T-helper 17 cell (primary cell): ENCODE measurements at places on chromosomes 6 and 20. TPM values are rescaled to one million over a fixed set of nuclear protein-coding genes. Genes with fewer than 3 reads are reported as not detected.

The EDN1 gene
- total RNA-seq, result 0.57 TPM

The DEFB124 gene
- total RNA-seq, result not detected

The OPRM1 gene
- not detected for total RNA-seq

- DNase-seq, result no peak
Observed at GRCh38 chr6:13124131-13124530, 204.2 kb downstream of the TBC1D7 start.

The SGK2 gene
- total RNA-seq, result 1.7 TPM

The IDH3B gene
- 112 TPM for total RNA-seq

GRCh38 chr6:170454512-170455285 is 98.4 kb downstream of the PSMB1 start:
- no peak for DNase-seq

The POPDC3 gene
- total RNA-seq, result not detected

The VSTM2L gene
- not detected for total RNA-seq

The PRR18 gene
- total RNA-seq, result not detected

The GMPR gene
- total RNA-seq, result 33.6 TPM

GRCh38 chr6:89244241-89244985 is 27.3 kb upstream of the GABRR1 start:
- DNase-seq, result no peak

- no peak for DNase-seq
Observed at GRCh38 chr6:14059791-14060436, 57.7 kb upstream of the CD83 start.

DNA sequence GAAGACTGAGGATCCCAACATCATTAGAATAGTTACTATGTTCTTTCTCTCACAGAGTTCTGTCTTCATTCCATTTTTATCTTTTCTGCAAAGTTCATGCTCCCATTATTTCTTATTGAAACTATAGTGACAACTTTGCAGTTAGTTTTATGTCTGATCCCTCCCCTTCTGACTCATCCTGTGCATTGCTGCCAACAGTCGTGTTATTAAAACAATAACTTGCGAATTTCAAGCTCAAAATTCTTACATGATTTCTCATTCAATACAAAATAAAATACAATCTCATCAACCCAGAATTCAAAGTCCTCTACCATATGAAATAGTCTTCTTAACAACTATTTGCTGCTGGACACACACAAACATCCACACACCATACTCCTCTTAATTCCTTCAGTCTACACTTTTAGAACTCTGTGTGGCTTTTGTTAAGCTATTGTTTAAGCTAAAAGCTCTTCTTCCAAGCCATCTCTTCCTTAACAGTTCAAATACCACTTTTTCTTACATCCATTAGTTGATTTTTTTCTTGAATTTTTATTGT is 261.4 kb upstream of the IRAK1BP1 start:
- no peak for DNase-seq

DNA sequence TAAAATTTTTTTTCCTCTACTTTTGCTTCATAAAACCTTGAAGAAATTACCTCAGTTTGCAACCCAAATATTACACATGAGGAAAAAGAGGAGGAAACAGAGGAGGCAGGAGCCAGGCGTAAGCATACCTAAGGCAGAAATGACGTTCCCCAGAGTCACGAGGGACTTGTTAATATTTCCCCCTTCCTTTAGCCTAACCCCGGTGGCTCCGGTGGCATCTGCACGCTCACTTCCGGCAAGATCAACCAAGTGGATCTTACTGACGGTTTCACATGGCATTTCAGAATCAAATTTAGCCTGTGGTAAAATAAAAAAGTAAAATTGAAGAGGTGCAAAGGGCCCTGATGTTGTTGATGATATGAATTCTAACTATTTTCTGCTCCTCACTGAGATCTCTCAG is 67.4 kb downstream of the KIF16B start:
- DNase-seq, result no peak

GRCh38 chr6:116144605-116145004 is 18.7 kb upstream of the COL10A1 start:
- DNase-seq, result no peak

- DNase-seq, result no peak
Observed at GRCh38 chr6:167090171-167090570, 32.7 kb upstream of the CCR6 start.

The PARD6B gene
- 6.8 TPM for total RNA-seq

DNA sequence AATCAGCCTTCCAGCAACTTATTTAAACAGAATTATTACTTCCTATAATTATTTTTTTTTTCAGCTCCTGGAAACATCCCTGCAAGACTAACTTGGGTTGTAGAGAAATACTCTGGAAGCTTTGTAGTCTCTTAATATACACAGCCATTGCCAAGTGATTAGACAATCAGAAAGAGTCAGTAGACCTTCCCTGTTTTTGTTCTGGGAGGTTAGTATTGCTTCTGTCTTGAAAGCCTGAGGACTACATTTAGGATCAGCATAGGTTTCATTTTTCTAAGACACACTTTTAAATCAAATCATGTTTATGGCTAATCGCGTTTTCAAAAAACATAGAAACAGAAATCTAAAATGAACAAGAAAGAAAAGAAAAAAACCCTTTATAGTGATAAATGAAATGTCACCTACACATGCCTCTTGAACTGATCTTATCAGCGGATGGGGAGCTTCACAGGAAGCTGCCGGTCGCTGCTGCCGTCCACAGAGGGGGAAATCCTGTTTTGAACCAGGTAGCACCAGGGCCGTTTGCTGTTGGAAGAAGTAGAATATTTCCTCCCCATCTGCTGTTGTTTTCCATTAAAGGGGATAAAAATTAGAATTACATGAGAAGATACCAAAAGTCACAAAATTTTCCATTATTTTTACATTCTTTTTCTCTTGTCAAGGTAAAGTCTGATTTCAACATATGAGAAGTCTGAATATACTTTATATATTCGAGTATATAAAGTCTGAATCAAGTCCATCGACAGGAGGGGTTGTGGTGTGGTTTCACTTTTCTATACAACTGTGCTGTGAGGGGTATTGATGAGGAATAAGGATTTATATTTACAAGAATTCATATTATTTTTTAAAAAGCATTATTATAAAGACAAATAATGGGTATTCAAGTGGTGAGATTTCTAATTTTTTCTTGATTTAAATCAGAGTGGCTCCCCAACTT is 94.6 kb downstream of the ARMC2 start:
- DNase-seq, result peak; percentile 45

The RNF39 gene
- total RNA-seq, result not detected

The ID1 gene
- 6.8 TPM for total RNA-seq

DNA sequence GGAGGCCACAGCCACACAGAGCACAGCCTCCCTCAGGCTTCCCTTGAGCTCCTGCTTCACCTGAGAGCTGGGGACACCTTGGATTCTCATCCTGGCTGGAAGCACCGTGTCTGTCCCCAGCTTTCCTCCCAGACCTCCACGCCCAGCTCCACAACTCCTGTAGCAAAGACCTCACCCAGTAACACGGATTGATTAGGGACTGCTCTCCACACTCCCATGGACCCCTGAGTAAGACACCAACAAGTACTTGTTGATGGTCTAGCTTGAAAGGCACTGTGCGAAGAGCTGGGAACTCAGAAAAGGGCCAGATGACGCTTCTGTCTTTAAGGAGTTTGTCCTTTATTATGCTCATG is 109.6 kb downstream of the DLL1 start:
- DNase-seq, result no peak

GRCh38 chr6:75145976-75146375 is 59.9 kb downstream of the COL12A1 start:
- no peak for DNase-seq

- DNase-seq, result no peak
Observed at GRCh38 chr6:21396313-21396712, 197.2 kb upstream of the SOX4 start.

DNA sequence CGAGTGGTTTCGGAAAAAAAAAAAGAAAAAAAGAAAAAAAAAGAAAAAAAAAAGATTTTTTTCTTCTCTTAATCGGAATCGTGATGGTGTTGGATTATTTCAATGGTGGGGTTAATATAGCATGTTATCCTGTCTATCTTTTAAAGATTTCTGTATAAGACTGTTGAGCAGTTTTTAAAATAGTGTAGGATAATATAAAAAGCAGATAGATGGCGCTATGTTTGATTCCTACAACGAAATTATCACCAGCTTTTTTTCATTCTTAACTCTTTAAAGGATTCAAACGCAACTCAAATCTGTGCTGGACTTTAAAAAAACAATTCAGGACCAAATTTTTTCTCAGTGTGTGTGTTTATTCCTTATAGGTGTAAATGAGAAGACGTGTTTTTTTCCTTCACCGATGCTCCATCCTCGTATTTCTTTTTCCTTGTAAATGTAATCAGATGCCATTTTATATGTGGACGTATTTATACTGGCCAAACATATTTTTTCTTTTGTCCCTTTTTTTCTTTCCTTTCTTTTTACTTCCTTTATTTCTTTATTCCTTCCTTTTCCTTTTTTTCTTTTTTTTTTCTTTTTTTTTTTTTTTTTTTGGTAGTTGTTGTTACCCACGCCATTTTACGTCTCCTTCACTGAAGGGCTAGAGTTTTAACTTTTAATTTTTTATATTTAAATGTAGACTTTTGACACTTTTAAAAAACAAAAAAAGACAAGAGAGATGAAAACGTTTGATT is 3.6 kb downstream of the SOX4 start:
- DNase-seq, result no peak

The RSPO3 gene
- total RNA-seq, result not detected
